Activated gamma-delta T cell treated with anti-CD3 and anti-CD28 coated beads, Interleukin-2, amount 50 U/mL, for 16 hours (primary cell): ENCODE measurements at places on chromosomes 6 and 20.

DNA sequence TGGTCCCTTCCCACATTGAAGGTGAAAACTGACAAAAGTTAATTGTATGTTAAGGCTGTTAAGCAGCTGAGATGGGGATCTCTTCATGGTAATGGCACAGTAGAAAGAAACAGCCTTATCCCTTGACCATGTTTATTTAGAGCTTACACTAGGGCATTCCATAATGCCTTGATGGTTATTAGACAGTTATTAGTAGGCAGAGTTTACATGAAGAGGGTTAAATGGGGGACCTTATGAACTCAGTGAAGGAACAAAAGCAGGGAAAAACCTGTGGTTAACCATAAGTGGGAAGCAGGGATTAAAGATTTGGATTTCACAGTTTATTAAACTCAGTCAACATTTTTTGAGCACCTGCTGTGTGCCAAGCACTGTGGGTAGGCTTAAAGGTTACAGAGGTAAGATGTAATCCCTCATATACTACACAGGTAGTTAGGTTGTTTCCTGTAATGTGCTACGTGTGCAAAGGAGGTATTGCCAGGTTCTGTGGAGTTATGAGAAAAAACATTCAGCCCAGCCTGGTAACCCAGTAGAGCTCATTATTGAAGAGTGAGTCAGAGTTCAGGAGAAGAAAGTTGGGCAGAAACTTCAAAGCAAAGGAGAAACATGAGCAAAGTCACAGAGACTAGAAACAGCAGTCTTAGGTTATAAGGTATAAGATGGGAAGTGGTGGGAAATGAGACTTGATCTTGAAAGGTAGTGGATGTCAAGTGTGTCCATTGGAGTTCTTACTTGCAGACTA, 32.3 kb upstream of the GNRH2 start:
- no peak for DNase-seq

DNA sequence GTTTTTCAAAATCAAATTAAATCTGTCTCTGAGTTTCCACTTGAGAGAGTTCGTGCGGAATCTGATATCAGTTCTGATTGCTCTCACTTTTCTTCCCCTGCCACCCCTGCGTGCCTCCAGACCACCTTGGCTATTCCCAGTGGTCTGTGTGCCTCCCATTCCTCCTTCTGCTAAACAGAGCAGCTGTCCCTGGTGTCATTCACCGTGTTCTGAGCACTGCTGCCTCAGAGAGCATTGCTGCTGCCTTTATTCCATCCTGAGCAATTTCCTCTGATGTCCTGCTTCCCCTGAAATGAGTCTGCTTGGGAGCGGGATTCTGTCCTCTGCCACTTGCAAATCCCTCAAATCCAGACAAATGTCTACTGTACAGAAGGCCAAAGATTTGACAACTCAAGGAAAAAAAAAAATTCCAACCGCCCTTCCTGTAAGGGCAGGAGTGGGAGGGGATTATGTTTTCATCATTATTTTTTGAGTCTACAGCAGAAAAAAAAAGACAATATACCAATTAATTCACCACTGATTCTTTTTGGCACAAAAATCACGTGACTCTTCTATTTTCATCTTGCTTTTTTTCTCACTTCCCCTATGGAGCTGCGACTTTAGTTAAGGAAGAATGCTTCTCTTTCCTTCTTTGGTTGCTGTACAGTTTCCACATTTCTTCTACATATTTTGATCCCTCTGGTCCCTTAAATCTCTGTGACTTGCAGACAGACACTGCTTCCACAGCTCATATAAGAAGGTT, 833.0 kb downstream of the EPHA7 start:
- no peak for DNase-seq

GRCh38 chr20:19275038-19275629, 62.7 kb downstream of the SLC24A3 start:
- no peak for DNase-seq

- no peak for DNase-seq
Observed at GRCh38 chr20:48656661-48657211, 171.1 kb downstream of the PREX1 start.

DNA sequence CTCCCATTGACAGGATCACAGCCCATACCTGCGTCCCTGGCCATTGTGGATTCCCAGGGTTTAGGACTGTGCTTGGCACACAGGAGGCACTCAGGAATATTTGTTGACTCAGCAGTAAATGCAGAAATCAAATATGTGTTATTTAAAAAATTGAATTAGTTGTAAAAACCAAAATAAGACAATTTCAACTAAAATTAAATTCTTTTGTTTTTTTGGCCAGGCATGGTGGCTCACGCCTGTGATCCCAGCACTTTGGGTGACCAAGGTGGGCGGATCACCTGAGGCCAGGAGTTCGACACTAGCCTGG, 85.3 kb downstream of the ZDHHC14 start:
- DNase-seq, result no peak

GRCh38 chr20:14622796-14623195, 285.4 kb upstream of the FLRT3 start:
- no peak for DNase-seq

DNA sequence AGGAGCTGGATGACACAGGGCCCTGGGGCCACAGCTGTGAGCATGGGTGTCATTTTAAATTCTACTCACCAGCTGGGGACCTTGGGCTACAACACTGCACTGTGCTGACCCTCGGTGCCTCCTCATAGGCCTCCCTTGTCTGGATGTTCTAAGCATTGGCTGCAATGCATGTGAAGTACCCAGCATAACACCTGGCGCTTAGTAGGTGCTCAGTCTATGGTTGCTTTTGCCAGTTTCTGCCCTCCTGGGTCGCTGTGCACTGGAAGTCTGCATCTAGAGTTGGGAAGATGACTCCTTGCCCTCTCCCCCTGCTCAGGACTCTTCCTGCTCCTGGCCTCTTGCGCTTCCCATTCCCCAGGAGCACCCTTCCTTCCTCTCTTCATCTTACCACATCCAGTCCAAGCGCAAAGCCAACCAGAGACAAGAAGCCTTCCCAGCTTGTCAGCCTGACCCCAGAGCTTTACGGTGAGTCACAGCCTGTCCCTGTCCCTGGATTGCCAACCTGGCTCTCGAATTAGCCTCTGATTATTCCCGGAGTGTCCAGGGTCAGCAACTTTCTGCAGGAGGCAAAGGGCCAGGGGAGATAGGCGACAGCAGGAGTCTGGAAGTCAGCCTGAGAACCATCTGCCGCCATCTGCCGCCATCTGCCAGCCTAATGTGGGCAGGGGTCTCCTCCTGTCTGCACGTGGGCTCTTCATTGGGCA, 8.8 kb downstream of the SLC13A3 start:
- no peak for DNase-seq

DNA sequence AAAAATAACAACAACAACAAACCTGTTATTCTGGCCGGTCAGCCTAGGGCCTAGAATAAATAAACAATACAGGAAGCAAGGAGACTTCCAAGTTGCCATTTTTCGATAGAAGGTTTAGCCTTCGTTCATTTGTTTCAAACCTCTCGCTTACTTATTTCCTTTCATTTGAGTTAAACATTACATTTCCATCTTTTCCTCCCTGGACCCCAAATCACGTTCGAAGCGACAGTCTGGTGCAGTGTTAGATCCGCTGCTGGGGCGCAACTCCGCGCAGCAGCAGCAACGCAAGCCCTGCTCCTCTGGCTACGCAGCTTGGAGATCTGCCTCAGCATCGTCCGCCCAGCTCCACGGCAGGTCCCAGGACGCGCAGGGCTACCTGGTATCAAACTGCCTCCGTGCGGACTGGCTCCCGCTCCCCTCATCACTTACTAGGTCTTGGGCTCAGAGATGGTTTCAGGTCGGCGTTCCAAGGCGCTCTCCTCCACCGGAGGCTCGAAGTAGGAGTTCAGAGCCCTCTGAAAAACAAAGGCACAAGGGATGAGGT, 530 bp downstream of the TDP2 start:
- DNase-seq, result peak; percentile 12

- DNase-seq, result no peak
Observed at GRCh38 chr6:145809785-145810184, 4.8 kb downstream of the FBXO30 start.

DNA sequence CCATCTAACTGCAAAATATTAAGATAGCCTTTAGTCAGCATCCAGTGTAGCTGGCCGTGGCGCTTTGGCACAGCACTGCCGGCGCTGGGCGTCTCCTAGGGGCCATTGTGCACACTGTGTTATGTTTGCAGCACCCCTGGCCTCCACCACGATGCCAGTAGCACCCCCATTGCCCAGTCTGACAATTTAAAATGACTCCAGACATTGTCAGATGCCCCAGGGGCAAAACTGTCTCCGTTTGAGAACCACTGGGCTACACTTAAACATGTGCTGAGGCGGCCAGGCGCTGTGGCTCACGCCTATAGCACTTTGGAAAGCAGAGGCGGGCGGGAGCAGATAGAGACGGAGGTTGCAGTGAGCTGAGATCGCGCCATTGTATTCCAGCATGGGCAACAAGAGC, 6.0 kb upstream of the MTG2 start:
- DNase-seq, result no peak

GRCh38 chr6:1110941-1111349, 201.0 kb upstream of the FOXQ1 start:
- no peak for DNase-seq

GRCh38 chr6:136035378-136036070, 184.0 kb downstream of the PDE7B start:
- DNase-seq, result no peak

DNA sequence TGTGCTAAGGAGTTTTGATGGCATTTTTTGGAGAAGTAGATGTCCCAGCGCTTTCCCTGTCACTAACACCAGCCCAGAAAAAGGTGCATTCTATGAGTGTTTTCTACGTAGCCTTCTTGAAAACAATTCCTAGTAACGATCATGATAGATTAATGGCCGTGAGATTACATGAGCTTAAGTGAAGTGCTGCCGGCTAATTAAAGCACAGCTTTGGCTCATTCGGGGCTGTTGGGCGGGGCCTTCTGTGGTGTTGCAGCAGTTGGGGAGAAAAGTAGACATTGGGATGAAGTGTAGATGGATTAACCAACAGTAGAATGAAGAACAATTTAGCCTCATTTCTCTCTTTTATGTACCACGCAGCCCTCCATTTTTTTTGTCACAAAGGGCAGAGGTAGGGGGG, 20.8 kb upstream of the TRAF3IP2 start:
- DNase-seq, result no peak

- DNase-seq, result no peak
Observed at GRCh38 chr6:144477396-144477795, 192.3 kb downstream of the UTRN start.

DNA sequence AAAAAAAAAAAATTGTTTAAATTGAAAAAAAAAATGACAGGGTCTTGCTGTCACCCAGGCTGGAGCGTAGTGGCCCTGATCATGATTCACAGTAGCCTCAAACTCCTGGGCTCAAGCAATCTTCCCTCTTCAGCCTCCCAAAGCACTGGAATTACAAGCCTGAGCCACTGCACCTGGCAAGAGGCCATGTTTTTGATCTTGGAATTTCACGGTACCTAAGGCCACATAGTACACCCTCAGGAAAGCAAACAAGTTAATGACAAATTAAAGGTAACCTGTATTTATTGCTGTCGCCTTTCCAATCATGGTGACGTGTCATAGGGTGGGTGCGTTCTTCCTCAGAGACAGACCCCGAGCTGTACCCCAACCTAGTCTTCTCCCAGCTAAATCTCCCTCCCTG, 79.2 kb downstream of the LINC00237 start:
- DNase-seq, result no peak

DNA sequence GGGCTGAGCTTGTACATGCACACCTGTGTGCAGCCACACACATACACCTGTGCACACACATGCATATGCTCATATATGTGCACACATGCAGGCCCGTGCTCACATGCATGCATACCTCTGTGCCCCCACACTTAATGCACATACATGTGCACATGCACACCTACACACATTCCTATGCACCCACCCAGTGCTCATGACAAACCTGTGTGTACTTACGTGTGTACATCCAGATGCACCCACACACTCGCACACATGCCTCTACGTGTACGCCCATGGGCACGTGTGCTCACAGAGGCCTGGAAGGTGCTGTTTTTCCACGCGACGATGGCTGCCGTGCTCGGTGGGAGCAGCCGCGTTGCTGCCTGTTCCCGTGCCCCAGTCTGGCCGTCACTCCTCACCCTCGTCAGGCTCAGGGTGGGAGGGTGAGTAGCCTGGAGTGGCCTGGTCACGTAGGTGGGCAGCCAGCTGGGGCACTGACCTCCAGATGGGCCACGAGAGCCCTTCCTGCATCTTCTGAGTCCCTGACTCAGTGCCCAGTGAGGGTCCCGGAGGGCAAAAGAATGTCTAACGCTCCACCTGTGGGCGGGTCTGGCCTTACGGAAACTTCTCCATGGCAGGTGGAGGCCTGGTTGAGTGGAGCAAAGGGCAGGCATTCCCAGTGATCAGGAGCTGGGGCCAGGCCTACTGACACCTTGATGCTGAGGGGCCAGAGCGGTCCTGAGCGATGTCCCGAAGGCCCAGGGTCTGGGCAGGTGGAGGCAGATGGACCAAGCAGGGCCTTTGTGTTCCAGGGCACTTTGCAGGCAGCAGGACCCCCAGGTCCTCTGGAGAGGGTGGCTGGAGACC, 8.0 kb upstream of the GATA5 start:
- no peak for DNase-seq

GRCh38 chr20:57210054-57210910, 56.2 kb downstream of the BMP7 start:
- no peak for DNase-seq

DNA sequence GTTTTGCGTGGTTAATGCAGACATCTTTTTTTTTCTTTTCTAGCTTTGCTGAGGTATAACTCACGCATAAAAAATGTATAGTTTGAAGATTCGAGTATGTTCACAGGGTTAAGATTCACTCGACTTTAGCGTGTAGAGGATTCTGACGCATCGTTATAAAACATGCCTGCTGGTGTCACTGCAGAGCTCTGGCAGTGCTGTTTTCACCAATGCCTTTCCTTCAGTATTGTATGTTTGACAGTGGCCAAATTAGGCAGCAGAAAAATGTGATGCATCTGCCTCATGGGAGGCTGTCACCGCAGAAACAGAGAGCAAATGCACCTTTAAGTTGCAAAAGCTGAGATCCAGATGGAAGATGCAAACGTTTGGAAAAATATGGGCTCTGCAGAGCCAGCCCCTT, 18.0 kb upstream of the SIRPB2 start:
- no peak for DNase-seq

GRCh38 chr20:2825761-2826160, 9.6 kb downstream of the TMEM239 start:
- DNase-seq, result no peak

DNA sequence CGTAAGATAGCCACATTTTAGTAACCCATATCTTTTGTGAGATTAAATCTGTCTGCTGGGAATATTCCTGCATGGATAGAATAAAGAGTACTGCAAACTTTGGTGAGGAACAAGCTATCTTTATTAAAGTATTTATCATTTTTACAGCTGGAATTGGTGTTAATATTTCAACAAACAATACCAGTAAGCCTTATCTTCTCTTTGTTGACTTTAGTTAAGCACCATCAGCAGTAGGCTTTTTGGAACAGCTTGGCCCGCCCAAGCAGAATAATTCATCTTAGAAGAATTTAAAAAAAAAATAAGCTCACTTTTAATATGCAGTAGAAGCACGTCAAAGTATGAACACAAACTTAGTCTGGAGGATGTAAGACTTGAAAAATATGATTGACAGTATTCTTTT, 917.8 kb upstream of the ADGRB3 start:
- DNase-seq, result no peak

DNA sequence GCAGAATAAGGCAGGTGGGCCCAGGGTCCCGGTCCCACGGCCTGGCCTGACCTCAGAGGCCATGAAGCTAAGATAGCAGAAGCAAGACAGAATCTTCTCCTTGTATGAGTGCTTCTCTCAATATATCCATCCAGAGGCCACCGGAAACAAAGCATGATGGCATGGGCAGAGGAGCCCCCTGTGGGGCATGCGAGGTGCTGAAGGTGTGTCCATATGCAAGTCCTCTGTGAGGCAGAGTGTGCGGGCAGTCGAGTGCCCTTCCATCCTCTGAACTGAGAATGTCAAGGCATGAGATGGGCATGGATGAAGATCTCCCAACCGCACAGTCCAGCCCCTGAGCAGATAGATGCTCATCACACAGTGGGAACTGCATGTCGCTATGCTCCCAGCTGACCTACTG, 9.8 kb upstream of the GGTLC1 start:
- no peak for DNase-seq
